ENCODE measurements at places on chromosomes 6 and 20.

GRCh38 chr6:21595285-21596144 lies 2.0 kb downstream of the SOX4 start:
- peak; percentile 42 for DNase-seq

DNA sequence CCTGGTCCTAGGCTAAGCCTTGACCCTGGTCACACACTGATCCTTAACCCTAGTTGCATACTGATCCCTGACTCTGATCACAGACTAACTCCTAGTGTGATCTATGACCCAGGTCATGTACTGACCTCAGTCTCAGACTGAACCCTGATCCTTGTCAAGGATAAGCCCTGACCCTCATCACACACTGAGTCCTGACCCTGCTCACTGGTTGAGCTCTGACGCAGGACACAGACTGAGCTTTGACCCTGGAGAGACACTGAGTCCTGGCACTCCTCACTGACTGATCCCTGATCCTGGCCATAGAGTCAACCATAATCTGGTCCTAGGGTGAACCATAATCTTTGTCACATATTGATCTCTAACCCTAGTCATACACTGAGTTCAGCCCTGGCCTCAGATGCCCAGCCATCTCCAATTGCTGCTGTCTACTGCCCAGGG lies 37.9 kb downstream of the KCNB1 start:
- DNase-seq: no peak

GRCh38 chr20:36150489-36150846 lies 4.1 kb upstream of the EPB41L1 start:
- DNase-seq: no peak

DNA sequence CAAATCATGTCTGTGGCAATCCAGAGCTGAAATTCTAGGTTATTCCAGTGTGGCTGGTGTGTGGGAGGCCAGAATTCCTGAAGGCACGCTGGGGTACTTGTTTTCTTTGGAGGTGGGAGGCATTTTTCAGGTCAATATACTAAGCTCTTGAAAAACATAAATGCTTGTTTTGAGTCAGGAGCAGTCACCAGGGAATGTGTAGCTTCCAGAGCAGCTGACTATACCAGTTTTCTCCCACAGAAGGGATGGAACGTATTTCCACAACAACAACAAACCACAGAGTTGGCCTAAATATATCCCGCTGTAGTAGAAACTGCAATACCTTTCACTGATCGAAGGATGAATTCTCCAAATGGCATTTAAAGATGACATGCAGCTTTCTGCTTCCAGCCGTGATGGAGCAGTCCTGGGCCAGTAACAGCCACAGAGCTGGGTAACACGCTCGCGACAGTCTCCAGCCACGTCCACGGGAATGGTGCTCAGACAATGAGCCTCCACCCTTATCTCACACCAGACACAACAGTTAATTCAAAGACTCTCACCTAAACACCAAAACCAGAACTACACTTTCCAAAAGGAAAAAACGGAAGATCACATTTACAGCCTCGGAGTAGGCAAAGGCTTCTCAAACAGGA lies 23.2 kb downstream of the CHRNA4 start:
- no peak for DNase-seq

DNA sequence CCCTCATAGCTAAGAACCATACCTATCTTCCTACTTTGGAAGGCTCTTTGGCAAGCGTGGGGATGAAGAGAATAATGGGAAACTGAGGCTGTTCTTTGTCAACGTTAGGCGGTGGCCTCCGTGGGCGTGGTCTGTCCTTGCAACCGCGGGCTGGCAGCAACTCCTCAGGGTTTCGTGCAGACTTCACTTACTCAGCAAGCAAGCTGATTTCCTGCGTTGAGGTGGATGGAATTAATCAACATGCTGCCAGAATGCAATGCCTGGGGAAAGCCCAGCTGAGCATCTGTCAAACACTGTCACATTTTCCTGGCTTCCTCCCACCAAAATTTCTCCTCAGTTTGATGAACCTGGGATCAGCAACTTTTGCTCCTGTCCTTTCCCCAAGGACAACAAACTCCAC lies 9.2 kb upstream of the IL17F start:
- DNase-seq: no peak

All from heart left ventricle (tissue), 16 donors.